Neural progenitor cell (in vitro differentiated cells): ENCODE measurements at places on chromosomes 2 and 18.

DNA sequence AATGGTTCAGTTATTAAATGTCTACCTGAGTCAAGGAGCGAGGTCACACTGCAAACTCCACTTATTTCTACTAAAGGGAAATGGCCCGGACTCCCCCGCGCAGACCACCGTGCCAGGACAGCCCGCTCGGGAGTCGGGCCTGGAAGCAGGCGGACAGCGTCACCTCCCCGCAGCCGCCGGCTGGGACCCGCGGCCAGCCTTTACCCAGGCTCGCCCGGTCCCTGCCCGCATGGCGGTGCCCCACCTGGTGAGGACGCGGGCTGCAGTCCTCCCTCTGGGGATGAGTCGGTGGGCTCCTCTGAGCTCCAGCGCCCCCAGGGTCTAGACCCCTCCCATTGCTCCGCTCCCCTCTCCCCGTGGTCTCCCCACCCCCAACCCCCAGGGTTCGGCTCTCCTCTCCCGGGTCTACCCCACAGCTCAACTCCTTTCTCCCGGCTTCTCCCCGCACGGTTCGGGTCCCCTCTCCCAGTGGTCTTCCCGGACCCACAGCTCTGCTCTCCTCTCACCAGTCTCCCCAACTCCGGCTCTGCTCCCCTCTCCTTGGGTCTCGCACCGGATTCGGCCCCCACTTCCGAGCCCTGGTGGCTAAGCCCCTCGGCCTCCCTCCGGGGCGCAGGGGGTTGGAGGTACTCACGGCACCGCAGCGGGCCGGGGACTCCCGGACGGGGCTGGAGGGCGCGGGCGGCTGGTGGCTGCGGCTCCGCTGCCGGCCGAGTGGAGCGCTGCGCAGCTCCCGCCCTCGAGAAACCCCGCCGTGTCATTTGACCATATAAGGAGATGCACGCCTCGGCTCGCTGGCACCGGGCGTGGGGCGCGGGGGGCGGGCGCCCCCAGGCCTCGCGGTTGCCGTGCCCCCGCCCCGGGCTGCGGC is at the start of gene FHL2:
TSS of gene FHL2 (minus strand) at position 716 of the 871 bp plus-strand sequence. CDS start 12,535 bp downstream, outside the sequence.
- H3K4me1 ChIP-seq = no peaks in the 10 kb centered on the region
- H3K4me3 ChIP-seq = peak within 1 kb of the TSS; percentile 75
- DNase-seq = peak; percentile 92
- peaks cover 31% of the 10 kb centered on the region for H3K27me3 ChIP-seq
- no peak within 1 kb of the TSS for H3K27ac ChIP-seq

DNA sequence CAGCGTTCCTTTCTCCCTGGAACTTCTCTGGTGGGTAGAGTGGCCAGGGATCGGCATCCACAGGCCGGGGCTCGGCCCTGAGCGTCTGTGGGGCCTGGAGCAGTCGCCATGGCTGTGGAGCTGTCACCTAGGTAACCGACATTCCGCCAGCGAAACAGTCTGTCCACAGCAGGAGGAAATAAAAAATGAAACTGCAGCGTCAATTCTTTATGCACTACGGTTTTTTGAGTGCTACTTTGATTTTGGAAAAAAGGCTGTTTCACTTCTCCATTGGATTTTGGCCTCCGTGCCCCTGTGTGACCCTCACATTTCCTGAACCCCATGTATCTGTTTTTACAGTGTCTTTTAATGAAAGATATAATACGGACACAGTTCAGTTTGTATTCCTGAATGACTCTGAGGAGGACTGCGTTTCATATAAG is 163.4 kb downstream of the LDLRAD4 start:
- no peak overlapping the region for H3K27ac ChIP-seq
- H3K27me3 ChIP-seq = no peaks in the 10 kb centered on the region
- H3K4me1 ChIP-seq = no peaks in the 10 kb centered on the region
- no peak overlapping the region for H3K4me3 ChIP-seq

DNA sequence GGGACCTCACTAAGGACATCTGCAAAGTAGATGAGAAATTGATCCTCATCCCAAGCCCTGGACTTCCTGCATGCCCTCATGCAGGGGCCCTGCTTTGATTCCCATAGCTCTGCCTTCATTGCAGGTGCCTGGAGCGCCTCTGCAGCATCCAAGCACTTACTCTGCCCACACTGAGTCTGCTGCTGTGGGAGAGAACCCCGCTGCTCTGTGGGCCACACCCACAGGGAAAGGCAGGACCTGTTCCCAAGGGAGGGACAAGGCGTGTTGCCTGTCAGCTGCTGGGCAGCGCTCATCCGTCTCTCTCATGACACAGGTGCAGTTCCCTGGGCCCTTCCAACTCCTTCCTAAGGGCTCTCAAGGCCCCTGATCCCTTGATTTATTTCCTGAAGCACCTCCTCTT is 266.8 kb upstream of the SMIM21 start:
- no peak overlapping the region for H3K4me3 ChIP-seq
- H3K27ac ChIP-seq = no peak overlapping the region
- no peaks in the 10 kb centered on the region for H3K36me3 ChIP-seq
- no peaks in the 10 kb centered on the region for H3K27me3 ChIP-seq
- no peak for DNase-seq

GRCh38 chr2:133787207-133787606 is 218.9 kb upstream of the NCKAP5 start:
- no peaks in the 10 kb centered on the region for H3K27me3 ChIP-seq
- H3K4me1 ChIP-seq = no peaks in the 10 kb centered on the region
- H3K4me3 ChIP-seq = no peak overlapping the region
- no peak overlapping the region for H3K27ac ChIP-seq

DNA sequence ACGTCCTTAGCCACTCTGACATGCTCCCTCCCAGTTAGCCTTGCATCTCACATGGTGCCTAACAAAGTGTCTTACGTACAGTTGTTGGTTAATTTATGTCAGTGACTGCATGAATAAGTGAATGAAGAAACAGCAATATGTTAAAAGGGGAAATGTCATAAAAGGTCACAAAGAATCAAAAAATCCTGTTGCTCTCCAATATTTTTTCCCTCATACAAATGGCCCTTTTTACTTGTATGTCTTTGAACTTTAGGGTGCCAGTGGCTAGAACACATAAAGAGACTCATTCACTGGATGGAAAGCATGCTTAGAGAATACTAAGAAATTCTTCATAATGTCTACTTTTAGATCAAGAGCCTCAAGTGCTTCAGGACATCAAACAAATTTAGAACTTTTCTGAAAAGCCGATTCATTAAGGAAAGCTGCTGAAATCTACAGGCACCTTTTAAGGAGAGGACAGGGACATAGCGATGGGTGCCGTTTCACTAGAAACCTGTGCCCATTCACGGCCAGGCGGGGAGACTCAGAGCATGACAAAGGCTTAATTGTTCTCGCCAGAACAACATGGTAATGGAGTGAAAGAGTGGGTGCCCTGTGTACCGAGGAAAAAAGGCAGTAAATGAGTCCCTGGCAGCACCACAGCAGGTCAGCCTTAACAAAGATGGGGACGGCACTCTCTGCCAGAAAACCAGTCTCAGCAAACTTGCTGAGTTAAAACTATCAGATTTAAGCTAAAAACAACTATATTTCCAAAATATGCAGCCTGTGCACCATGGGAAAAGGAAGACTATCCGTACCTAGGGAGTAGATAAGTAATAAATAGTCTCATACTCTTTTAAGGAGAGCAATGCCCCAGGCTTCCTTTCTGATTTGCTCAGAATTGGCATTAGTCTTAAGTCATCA is 71.6 kb upstream of the SPTBN1 start:
- DNase-seq = peak; percentile 39
- H3K27me3 ChIP-seq = no peaks in the 10 kb centered on the region
- peaks cover 8% of the 10 kb centered on the region for H3K4me1 ChIP-seq
- H3K4me3 ChIP-seq = no peak overlapping the region
- H3K27ac ChIP-seq = no peak overlapping the region

DNA sequence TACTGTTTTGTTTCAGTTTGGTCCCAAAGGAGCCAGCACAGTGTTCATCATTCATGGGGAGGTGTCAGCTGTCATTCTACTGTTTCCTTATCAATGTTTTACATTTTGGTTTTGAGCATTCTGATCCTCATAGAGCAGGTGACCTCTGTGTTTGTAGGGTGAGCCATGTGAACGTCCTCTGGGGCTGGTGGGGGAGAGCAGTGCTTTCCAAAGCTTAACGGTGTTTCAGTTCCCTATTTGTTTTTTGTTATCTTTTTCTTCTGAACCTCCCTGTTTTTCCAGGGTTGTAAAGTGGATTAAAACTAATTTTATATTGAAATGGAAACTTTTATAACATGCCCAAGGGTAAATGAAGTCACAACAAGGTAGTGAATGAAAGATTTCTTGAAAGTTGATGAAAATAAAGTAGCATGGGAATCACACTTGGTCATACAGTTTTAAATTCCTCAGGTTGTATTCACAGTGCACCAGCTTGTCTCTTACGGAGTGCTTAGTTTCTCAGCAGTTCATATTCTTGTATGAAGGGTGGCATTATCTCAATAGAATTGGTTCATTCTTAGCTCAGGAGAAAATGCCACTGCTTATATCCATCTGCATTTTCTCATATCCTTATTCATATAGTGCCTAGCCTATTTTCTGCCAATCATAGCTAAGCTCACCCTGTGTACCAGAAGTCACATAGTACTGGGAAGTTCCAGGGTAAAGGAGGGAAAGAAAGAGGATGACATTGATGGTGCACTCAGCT is 54.5 kb downstream of the MAP4K4 start:
- H3K27me3 ChIP-seq = no peaks in the 10 kb centered on the region
- peaks cover 38% of the 10 kb centered on the region for H3K4me1 ChIP-seq
- H3K27ac ChIP-seq = no peak overlapping the region
- H3K4me3 ChIP-seq = no peak overlapping the region

- no peaks in the 10 kb centered on the region for H3K36me3 ChIP-seq
- H3K27ac ChIP-seq = no peak overlapping the region
- H3K4me1 ChIP-seq = peaks cover 12% of the 10 kb centered on the region
- no peak overlapping the region for H3K4me3 ChIP-seq
- DNase-seq = no peak
Observed at GRCh38 chr2:197870137-197870536, 65.7 kb downstream of the PLCL1 start.

- no peak for DNase-seq
- H3K27ac ChIP-seq = no peak overlapping the region
- H3K36me3 ChIP-seq = no peaks in the 10 kb centered on the region
Observed at GRCh38 chr2:220521551-220521950, 894.1 kb downstream of the SLC4A3 start.

DNA sequence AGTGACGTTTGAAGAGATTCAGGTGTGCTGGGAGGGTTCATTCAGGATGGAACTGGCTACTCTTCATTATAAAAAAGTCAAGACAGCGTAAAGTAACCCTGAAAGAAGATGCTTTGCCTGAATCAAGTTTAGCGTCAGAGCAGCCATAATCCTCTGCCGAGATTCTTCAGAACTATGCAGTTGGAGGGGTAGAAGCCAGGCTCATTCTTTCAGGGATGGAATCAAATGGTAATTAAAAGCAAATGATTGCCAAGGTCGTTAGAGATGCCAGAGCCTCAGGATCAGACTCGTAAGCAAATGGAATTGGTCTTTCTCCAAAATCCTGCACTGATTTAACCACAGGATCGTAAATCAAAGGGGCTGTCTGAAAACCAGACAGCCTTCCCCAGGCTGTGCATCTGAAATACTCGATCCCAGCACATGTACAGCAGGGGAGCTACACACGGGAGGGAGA is 21.9 kb downstream of the APCDD1 start:
- H3K27me3 ChIP-seq = no peaks in the 10 kb centered on the region
- H3K4me3 ChIP-seq = no peak overlapping the region
- DNase-seq = no peak
- no peak overlapping the region for H3K27ac ChIP-seq
- H3K4me1 ChIP-seq = no peaks in the 10 kb centered on the region

DNA sequence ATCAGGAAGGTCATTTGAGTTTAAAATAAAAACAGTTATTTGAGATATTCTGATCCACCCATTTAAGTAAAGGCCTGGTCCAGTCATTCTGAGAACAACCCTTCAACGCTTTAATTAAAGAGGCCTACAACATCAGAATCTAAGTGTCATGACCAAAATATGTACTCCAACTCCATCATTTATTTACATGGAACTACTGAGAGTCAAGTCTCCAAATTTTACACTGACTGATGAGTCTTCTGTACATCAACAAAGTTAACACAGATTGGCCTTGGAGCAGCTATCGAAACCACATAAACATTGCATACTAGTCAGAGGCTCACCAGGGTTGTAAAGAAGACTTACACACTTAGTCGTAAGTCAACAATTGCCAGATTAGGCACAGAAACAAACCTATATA is 37.1 kb downstream of the PIEZO2 start:
- no peaks in the 10 kb centered on the region for H3K36me3 ChIP-seq
- no peaks in the 10 kb centered on the region for H3K27me3 ChIP-seq
- H3K27ac ChIP-seq = no peak overlapping the region

DNA sequence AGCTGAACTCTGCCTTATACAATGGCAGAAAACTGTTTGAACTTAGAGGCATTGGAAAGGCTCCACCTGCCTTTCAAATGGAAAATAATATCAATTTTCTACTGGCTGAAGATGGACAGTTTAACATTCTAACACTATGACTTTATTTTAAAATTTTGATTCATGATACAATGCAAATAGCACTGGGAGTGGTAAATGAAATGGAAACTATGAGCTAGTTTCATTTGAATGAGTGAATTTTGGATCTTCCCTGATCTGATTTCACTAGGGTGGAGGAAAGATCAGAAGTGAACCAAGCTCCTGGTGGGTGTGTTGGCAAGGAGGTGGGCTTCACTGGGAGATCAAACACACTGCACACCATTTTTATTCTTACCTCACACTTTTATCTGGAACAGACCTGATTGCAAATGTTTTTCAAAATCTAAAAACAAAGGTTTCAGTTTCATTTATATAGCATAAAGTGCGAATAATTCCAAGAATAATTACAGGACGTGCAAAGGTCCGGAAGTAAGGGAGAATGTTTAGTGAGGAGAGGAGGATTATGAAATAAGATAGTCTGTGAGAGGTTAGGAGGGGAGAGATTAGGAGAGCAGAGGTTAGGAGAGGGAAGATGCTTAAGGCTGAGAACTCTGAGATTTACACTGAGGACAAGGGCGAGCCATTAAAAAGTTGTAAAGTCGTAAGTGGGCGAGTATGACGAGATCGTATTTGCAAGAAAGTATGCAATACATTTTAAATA is 18.6 kb upstream of the MBP start:
- H3K4me3 ChIP-seq = no peak overlapping the region
- no peaks in the 10 kb centered on the region for H3K36me3 ChIP-seq
- no peaks in the 10 kb centered on the region for H3K4me1 ChIP-seq
- no peak for DNase-seq
- no peaks in the 10 kb centered on the region for H3K27me3 ChIP-seq

DNA sequence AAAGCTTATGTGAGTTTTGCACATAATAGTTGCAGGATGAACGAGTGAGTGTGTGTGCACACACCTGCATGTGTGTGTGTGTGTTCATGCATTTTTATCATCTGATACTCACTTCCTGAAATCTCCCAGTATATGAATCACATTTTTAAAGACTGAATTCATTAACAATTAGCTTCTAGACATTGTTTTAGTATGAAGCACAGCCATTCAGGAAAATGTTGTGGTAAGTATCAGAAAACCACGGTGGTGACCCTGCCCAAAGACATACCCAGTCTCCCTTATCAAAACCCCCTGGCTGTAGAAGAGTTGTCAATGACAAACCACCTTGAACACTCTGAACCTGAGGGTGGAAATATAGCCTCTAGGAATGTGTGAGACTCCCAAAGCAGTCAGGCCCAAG is 220.8 kb downstream of the ALK start:
- H3K27me3 ChIP-seq = no peaks in the 10 kb centered on the region
- H3K4me3 ChIP-seq = no peak overlapping the region
- no peak overlapping the region for H3K27ac ChIP-seq
- no peaks in the 10 kb centered on the region for H3K36me3 ChIP-seq
- no peak for DNase-seq
